SW 1271 (cell line): ENCODE measurements at places on chromosomes 5 and 9.
A peak's percentile ranks its signal among the peaks of the same experiment; 100 is the strongest.

- no peak for DNase-seq
Measured at GRCh38 chr5:41877408-41877807, 7.2 kb upstream of the OXCT1 start.

DNA sequence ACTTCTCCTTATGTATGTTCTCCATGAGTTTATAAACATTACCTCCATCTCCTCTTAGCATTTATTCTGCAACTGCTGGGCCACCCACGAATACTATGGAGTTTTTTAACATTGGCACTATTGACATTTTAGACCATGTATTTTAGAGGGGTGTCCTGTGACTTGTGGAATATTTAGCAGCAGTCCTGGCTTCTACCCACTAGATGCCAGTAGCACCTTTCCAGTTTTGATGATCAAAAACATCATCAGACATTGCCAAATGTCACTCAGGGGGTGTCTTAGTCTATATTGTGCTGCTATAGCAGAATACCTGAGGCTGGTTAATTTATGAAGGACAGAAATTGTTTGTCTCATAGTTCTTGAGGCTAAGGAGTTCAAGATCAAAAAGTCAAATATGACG lies 187.5 kb upstream of the RORB start:
- no peak for DNase-seq

DNA sequence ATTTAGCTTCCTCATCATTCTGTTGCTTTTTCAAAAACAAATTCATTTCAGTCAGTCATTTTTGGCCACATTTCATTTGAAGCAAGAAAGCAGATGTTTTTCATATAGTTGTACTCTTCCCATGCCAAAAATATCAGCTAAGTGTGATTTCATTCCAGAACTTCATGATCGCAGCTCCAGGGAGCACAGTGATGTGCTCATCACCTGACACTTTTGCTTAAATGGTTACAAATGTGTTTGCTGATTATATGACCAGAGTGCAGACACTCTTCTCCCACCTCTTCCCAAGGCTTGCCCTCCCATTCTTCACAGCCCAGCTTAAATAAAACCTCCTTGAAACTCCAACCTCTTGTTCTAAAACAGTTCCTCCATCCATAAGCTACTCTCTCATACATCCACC lies 32.6 kb downstream of the GABRB2 start:
- no peak for DNase-seq

DNA sequence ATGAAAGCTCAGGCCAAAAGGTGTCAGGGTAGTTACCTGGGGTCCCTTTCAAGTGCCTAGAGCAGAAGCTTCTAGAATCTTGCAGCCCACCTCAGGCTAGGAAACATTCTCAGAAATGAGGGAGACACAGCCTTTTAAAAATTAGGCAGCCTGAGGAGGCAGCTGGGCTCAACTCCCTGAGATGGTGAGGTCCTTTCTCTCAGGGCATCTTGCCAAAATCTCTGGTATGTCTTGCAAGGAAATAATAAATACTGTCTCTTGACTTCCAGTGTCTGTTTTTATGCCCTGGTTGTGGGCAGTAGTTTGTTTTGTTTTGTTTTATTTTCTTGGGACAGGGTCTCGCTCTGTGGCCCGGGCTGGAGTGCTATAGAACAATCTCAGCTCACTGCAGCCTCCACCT lies 100.9 kb upstream of the APC start:
- DNase-seq = no peak

- no peak for DNase-seq
Measured at GRCh38 chr5:128378632-128379031, 159.4 kb downstream of the FBN2 start.

- no peak for DNase-seq
Measured at GRCh38 chr9:98747476-98747875, 38.7 kb upstream of the GABBR2 start.

DNA sequence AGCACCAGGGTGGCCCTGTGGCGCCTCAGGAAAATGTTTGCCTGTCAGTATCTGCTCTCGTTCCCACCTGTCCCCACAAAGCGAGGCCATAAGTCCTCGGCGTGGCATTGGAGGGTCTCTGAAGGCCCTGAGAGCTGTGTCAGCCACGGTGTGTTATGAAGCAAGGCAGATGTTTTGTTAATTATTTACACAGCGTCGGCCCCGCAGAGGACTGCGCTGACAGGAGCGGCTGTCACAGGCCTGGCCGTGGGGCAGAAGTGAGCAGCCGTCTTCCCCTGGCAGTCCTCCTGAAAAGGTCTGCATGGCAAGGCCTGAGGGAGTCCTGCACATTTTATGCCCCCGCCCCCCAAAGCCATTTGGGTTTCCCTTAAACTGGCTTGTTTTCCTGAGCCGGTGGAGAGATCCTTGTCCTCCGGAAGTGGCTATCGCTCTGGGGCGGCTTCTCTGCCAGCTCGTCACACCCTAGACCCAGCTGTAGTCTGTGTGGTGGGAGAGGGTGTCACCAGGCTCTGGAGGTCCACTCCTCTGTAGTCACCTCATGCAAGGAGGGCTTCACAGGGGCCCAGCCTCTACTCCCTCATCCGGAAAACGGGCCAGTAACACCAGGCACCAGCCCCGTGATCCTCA lies 6.2 kb downstream of the NEK6 start:
- no peak for DNase-seq

DNA sequence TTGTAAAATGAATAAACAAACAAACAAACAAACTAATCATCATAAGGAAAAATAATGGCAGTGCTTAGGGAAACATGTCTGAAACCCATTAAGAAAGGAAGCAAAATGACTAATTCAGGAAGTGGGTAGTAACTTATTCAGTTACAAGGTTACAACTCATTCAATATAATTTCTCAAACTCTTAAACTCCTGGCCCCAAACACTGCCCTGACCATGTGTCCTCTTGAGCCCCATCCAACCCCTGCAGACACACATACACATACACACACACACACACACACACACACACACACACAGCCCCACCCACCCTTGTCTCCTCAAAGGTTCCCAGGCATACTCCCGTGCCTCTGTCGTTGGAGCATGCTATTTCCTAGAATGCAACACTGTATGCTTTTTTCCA lies 193.9 kb downstream of the SEC61B start:
- peak; percentile 30 for DNase-seq

DNA sequence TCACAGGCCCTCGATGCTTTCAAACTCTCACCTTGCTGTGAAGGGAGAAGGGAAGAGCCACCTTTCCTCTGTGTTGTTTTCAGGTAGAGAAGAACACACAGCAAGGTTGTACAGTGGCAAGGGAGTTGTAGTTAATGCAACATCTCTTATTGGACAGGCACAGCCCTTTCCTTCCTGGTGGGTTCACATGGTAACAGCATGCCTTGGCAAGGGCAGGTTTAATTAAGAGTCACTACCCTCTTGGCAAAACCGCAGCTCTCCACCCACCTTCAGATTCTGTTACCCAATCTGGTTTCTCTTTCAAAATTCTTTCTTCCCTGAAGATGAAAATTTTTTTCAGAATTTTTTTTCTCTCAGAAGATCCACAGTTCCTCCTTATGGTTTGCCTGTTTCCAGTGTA lies 253.1 kb downstream of the TLR4 start:
- DNase-seq = no peak

GRCh38 chr9:77956555-77956954 lies 75.1 kb downstream of the GNAQ start:
- DNase-seq = no peak

- no peak for DNase-seq
Measured at GRCh38 chr9:129327552-129328328, 149.7 kb upstream of the IER5L start.

DNA sequence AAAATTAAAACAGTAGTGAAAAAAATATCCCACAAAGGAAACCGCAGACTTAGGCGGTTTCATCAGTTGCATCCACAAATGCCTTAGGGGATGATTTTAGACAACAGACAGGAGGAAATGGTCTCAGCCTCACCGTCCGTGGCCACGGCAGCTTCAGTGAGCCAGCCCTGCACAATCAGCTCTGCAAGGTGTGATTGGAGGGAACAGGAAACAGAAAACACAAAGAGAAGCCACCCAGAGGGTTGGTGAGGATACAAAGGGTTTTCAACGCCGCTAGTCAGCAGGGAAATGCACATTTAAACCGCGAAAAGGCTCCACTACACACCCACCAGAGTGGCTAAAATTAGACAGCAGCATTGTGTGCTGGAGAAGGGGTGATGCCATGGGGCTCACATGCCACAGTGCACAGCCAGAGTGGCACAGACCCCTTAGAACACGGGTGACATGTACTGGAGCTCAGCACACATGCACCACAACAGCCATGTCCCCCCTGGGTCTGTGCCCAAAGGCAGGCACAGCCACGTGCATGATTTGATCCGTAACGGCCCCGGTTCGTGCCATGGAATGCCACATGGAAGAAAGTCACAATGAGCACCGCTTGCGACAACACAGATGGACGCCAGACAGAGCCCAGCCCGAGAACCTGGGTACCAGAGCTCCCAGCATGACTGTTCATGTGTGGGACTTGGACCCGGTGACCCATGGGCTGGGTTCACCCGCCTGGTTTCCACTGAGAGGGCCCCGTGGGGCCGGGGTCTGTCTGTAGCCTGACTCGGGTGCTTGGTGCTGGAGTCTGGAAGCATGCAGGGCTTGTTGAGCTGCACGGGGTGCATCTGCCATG lies 18.3 kb upstream of the TERT start:
- DNase-seq = no peak

- DNase-seq = no peak
Measured at GRCh38 chr9:90891308-90892040, 89.9 kb downstream of the SYK start.

- DNase-seq = no peak
Measured at GRCh38 chr5:67215519-67216471, 19.2 kb upstream of the CD180 start.

DNA sequence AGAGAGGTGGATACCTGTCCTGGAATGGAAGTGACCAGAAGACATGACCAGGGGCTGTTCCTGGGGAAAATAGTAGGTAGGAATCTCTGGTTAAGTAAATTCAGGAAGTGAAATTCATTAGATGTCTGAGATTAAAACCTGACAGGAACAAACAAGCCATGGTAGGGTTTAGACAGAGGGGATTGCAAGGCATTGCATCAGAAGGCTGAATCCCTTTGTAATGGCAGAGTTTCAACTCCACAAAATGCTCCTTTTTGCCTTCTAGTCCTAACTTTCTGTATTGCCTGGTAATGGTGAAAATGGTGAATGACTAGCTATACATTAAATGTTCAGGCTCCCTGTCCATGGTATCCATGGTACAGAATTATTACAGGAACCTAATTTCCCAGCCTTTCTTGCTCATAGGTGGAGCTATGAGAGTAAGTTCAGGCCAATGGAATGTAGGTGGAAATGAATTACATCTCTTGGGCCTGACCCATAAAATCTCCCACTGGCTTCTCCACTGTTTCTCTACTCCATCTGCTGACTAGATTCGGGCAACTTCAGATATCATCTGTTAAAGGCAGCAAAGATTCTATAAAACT lies 113.4 kb upstream of the CNTLN start:
- DNase-seq = no peak

DNA sequence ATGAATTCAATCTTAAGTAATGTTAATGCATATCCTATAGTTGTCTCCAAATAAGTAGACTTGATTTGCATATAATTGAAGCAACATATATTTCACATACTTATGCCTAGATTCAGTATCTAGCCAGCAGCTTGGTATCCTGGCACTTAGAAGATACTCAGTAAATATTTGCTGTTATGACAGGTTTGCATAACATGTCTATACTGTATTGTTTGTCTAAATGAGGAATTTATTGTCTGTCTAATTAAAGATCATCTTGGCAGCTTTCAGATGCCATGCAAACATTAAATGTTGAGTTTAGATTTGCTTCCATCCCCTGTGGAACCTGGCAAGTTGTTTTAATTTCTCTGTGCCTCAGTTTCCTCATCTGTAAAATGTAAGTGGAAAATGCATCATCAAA lies 9.4 kb downstream of the IQGAP2 start:
- no peak for DNase-seq

DNA sequence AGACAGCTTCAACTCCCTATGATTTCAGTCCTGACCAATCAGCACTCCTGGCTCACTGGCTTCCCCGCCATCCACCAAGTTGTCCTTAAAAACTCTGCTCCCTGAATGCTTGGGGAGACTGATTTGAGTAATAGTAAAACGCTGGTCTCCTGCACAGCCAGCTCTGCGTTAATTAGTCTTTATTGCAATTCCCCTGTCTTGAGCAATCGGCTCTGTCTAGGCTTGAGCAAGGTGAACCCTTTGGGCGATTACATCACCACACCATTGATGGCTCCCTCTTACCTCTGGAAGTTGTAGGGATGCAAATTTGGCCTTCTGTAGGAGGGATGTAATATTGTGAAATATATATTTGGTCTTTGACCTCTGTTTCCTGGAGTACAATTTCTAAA lies 2.9 kb upstream of the SLC23A1 start:
- no peak for DNase-seq
